ENCODE measurements at places on chromosomes 13 and 19. TPM values are rescaled to one million over a fixed set of nuclear protein-coding genes. Genes with fewer than 3 reads are reported as not detected.

The ENOX1 gene
- 1.4 TPM for total RNA-seq

DNA sequence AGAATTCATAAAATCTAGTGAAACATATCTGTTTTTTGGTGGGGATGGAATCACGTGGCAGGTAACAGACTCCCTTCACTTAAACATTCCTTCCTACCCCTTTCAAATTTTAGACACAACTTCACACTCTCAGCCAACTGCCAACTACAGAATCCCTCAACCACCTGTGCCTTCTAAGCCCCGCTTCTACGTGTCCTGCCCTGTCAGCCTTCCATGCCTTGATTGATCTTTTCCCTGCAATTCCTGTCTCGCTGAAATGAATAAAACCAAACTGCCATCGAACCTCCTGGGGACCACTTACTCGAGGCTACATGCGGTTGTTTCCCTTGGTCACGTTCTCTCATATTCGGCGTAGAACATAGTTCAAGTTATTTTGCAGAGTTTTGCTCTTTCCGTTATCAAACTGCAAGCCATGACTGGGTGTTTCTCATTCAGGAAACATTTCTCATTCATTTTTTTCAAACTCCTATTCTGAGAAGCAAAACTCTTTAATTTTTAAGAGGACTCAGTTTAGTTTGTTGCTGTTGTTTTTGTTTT is 1.1 kb downstream of the ZNF625 start:
- no peak overlapping the region for H3K27ac ChIP-seq
- no peaks in the 10 kb centered on the region for H3K4me1 ChIP-seq
- DNase-seq, result no peak
- H3K27me3 ChIP-seq, result no peaks in the 10 kb centered on the region

GRCh38 chr19:16261584-16262368 is 62.9 kb upstream of the KLF2 start:
- no peaks in the 10 kb centered on the region for H3K36me3 ChIP-seq
- no peak for DNase-seq
- H3K4me3 ChIP-seq, result no peak overlapping the region
- no peak overlapping the region for H3K27ac ChIP-seq
- no peaks in the 10 kb centered on the region for H3K4me1 ChIP-seq

The SIGLEC9 gene
- 11.5 TPM for total RNA-seq

DNA sequence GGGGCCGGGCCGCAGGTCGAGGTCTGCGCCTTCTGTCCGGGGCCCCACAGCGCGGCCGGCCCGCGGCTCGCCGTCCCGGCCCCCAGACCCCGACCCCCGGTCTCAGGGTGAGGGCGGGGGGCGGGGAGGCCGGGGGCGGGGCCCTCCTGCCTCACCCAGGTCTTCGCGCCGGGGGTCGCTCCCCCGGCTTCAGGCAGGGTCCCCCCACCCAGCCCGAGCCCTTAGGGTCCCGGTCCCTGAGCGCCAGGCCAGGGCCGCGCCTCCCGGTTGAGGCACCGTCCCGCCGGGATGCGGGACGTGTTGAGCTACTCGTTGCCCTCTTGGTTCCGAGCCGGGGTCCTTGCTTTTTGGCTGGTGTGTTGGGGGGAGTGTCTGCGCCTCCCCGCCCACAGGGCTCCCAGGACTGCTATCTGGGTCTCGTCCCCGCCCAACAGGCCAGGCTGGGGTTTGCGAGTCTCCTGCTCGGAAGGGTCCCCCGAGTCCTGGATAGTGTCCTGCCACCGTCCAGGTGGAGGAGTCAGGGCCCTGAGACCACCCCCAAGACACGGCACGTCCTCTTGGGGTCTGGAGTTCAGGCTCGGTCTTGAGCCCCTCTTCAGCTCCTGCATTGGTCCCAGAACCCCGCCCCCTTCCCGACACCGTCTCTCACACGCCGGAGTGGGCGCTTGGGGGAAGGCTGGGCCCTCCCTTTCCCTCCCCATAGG is 452 bp downstream of the PIAS4 start:
- H3K27ac ChIP-seq, result no peak overlapping the region
- no peaks in the 10 kb centered on the region for H3K36me3 ChIP-seq
- no peaks in the 10 kb centered on the region for H3K27me3 ChIP-seq
- H3K4me1 ChIP-seq, result no peaks in the 10 kb centered on the region

The SWSAP1 gene
- total RNA-seq, result 1.7 TPM

DNA sequence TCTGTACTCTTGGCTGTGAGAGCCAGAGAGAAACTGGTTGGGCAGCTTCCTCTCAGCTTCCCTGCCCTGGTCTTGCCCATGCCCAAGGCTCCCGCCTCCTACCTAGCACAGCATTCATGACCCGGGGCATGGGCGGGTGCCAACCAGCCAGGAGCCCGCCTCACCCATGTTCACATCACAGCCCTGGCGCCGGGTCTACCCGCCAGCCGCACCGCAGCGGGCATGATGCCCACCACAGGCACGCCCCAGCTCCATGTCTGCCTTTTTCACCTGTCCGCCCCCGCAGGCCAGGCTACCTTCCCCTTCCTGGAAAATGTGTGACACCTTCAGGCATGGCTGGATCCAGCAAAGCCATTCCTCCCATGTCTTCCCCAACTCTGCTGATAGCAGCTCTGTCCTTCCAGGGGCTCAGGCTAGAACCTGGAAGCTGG is 42.1 kb downstream of the PTPRS start:
- no peaks in the 10 kb centered on the region for H3K27me3 ChIP-seq
- no peaks in the 10 kb centered on the region for H3K4me1 ChIP-seq
- no peak overlapping the region for H3K4me3 ChIP-seq
- no peak overlapping the region for H3K27ac ChIP-seq
- no peaks in the 10 kb centered on the region for H3K36me3 ChIP-seq

The MTRF1 gene
- total RNA-seq, result 6.8 TPM

The ZNF850 gene
- 3.6 TPM for total RNA-seq

The LDLR gene
- 50.4 TPM for total RNA-seq

DNA sequence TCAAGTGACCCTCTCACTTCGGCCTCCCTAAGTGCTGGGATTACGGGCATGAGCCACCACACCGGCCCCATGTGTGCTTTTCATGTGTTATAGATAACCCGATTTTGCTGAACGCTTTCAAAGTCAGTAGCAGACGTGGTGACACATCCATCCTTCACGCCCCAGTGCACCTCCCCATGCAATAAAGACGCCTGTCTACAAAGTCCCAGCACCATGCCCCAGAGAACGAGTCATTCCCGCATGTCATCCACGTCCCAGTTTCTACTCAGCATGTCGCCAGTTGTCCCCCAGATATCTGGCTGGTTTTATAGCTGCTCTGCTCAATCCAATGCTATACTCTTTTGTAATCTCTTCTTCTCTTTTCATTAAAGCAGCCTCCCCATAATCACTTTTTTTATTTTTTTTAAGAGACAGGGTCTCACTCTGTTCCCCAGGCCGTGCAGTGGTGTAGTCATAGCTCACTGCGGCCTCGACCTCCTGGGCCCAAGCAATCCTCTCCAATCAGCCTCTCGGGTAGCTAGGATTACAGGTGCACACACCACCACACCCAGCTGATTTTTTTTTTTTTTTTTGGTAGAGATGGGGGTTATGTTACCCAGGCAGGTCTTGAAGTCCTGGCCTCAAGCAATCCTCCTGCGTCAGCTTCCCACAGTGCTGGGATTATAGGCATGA is 42.5 kb downstream of the DNM2 start:
- no peaks in the 10 kb centered on the region for H3K27me3 ChIP-seq
- no peak overlapping the region for H3K4me3 ChIP-seq
- H3K4me1 ChIP-seq, result no peaks in the 10 kb centered on the region
- no peak for DNase-seq
- H3K36me3 ChIP-seq, result no peaks in the 10 kb centered on the region

DNA sequence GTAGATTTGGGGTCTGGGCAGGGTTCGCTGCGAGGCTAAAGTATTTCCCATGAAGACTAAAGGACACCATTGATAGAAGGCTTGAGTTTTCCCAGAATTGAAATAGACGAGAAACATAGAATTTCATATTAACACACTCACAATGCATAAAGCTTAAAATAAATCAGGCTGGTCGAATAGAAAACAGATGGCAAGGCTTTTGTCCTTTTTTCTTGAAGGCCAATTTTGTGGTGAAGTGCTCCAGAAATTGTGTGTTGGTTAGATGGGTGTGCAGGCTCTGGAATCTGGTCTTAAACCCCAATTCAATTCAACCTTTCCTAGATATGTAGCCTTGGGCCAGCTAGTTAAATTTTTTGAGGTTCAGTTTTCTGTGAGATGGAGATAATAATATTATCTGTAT is 56.9 kb upstream of the LRCH1 start:
- no peaks in the 10 kb centered on the region for H3K36me3 ChIP-seq
- H3K4me3 ChIP-seq, result peak overlapping the region; percentile 45
- H3K27me3 ChIP-seq, result no peaks in the 10 kb centered on the region
- H3K27ac ChIP-seq, result peak overlapping the region; percentile 49
- no peak for DNase-seq

The LRRC25 gene
- 7.7 TPM for total RNA-seq

The NCAN gene
- not detected for total RNA-seq

The FSD1 gene
- 0.84 TPM for total RNA-seq

DNA sequence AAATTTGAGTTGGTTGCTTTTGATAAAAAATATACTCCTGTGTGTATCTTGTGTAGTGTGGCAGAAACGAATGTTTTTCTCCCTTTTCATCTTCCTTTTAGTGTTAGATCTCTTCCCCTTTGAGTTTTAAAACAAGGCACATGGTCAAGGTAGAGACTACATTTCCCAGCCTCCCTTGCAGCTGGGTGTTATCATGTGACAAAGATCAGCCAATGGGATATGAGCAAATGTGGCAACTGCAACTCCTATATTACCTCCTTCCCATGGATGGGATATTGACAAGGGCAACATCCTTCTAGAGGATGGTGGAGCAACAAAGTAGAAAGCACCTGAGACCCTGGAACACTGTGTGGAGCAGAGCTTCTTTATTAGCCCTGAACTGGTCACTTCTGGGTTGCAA is 42.4 kb downstream of the ADGRE3 start:
- H3K4me3 ChIP-seq, result no peak overlapping the region
- DNase-seq, result no peak
- H3K27me3 ChIP-seq, result no peaks in the 10 kb centered on the region
- H3K36me3 ChIP-seq, result no peaks in the 10 kb centered on the region
- H3K27ac ChIP-seq, result no peak overlapping the region

DNA sequence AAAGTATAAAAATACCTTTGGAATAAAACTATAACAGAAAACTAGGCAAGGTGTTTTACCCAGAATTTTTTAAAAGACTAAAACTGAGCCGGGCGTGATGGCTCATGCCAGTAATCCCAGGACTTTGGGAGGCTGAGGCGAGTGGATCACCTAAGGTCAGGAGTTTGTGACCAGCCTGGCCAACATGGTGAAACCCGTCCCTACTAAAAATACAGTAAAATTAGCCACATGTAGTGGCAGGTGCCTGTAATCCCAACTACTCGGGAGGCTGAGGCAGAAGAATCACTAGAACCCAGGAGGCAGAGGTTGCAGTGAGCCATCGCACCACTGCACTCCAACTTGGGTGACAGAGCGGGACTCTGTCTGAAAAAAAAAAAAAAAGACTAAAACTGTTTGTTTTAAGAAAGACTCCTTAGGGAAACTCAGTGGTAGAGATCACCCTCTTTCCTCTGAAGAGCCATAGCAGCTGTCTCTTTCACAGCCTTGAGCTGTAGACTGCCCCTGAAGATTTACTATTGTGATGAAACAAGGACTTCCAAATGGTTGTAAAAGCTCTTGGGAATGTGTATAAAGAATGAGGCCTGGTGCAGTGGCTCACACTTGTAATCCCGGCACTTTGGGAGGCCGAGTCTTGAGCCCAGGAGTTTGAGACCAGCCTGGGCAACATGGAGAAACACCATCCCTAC is 14.7 kb upstream of the KCTD4 start:
- DNase-seq, result no peak
- no peaks in the 10 kb centered on the region for H3K27me3 ChIP-seq
- H3K4me1 ChIP-seq, result no peaks in the 10 kb centered on the region
- no peak overlapping the region for H3K27ac ChIP-seq
- no peaks in the 10 kb centered on the region for H3K36me3 ChIP-seq

GRCh38 chr13:46648166-46648607 is 95.2 kb downstream of the LRCH1 start:
- DNase-seq, result no peak
- peaks cover 4% of the 10 kb centered on the region for H3K4me1 ChIP-seq

GRCh38 chr19:590396-590745 is 690 bp downstream of the HCN2 start:
- H3K4me1 ChIP-seq, result no peaks in the 10 kb centered on the region
- no peak overlapping the region for H3K27ac ChIP-seq
- H3K4me3 ChIP-seq, result no peak overlapping the region
- DNase-seq, result no peak
- no peaks in the 10 kb centered on the region for H3K27me3 ChIP-seq

DNA sequence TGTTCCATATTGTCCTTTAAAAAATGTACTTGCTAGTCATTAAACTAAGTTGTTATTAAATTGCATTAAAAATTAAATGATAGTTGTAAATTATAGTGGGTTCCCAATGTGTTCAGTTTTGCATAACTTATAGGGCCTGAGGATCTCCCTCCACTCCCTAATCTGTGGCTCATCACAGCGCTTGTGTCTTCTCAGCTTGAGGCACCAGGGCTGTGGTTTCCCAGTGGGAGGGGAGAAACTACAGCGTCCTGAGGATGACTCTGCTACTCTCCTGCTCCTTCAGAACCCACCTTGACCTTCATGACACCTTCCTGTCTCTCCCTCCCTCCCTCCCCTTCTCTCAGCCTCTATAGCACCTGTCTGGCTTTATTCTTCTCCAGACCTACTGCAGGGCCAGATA is 1.4 kb downstream of the SGCG start:
- H3K4me3 ChIP-seq, result no peak overlapping the region
- DNase-seq, result no peak
- H3K27ac ChIP-seq, result no peak overlapping the region
- no peaks in the 10 kb centered on the region for H3K4me1 ChIP-seq
- H3K36me3 ChIP-seq, result no peaks in the 10 kb centered on the region

- H3K27ac ChIP-seq, result no peak overlapping the region
- H3K27me3 ChIP-seq, result no peaks in the 10 kb centered on the region
- H3K36me3 ChIP-seq, result no peaks in the 10 kb centered on the region
- no peak overlapping the region for H3K4me3 ChIP-seq
Observed at GRCh38 chr19:15144046-15144646, 36.9 kb downstream of the SYDE1 start.

GRCh38 chr13:38849315-38849714 is 141.3 kb downstream of the STOML3 start:
- no peaks in the 10 kb centered on the region for H3K36me3 ChIP-seq
- no peaks in the 10 kb centered on the region for H3K27me3 ChIP-seq

The FUT3 gene
- total RNA-seq, result not detected
